ENCODE measurements at places on chromosomes 7 and 10.

- DNase-seq, result no peak
Observed at GRCh38 chr10:43114743-43115611, 23.3 kb upstream of the CSGALNACT2 start.

DNA sequence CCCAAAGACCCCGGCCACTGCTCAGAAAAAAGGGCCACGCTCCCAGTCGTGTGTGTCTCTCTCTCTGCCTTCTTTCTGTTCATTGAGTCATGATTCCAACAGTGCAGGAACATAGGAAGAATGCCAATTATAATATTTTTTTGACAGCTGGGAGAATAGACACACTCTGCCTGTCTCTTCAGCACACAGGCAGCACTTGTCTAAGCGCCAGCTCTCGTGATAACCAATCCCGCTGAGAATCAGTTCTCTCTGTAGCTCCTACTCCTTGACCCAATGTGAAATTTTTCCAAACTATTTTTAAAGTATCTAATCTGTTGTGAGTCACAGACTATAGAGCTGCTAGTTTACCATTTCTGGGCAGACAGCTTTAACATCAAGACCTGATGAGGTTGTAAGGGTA, 145.7 kb upstream of the RHEB start:
- no peak for DNase-seq

GRCh38 chr7:23264916-23265458, 18.4 kb downstream of the GPNMB start:
- no peak for DNase-seq

- no peak for DNase-seq
Observed at GRCh38 chr7:108340856-108341411, 115.3 kb downstream of the NRCAM start.

DNA sequence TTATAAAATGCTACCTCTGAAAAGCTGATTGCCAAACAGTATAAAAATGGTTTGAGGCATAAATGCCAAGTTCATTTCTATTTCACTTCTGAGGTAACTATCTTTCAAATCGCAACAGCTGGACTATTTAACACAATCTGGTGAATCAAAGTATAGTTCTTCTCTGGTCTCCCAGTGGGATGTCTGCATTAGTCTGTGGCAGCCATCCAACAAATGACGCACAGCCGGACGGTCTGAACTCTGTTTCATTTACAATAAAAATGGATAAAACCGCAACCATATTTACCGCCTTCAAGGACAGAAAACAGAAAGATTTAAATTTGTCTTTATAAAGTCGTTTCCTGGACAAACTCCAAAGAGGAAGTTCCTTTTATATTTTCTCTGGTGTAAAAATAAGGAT, 41.9 kb downstream of the ENO4 start:
- no peak for DNase-seq

- no peak for DNase-seq
Observed at GRCh38 chr7:26393818-26394217, 102.2 kb downstream of the SNX10 start.

Data from activated naive CD4-positive, alpha-beta T cell treated with anti-CD3 and anti-CD28 coated beads for 36 hours (primary cell).